ENCODE measurements at places on chromosomes 11 and 22.

GRCh38 chr11:104883342-104883741 lies 14.9 kb downstream of the CASP12 start:
- DNase-seq: no peak

DNA sequence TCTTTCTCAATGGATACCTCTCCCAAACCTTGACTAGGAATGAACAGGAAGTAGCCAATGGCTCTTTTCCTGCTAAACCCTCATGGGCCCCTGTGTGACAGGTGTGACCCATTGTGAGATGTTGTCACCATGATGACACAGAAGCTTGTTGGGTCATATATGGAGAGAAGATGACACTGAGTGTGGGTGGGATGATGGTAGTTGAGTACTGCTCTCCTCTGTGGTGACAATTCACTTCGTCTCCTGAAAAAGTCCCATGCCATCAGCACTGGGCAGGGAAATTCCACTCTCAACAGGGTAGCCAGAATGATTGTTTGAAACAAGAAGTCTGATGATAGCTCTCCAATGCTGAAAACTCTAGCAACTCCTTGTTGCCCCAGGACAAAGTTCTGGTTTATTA lies 94.0 kb upstream of the SEZ6L start:
- DNase-seq: no peak

DNA sequence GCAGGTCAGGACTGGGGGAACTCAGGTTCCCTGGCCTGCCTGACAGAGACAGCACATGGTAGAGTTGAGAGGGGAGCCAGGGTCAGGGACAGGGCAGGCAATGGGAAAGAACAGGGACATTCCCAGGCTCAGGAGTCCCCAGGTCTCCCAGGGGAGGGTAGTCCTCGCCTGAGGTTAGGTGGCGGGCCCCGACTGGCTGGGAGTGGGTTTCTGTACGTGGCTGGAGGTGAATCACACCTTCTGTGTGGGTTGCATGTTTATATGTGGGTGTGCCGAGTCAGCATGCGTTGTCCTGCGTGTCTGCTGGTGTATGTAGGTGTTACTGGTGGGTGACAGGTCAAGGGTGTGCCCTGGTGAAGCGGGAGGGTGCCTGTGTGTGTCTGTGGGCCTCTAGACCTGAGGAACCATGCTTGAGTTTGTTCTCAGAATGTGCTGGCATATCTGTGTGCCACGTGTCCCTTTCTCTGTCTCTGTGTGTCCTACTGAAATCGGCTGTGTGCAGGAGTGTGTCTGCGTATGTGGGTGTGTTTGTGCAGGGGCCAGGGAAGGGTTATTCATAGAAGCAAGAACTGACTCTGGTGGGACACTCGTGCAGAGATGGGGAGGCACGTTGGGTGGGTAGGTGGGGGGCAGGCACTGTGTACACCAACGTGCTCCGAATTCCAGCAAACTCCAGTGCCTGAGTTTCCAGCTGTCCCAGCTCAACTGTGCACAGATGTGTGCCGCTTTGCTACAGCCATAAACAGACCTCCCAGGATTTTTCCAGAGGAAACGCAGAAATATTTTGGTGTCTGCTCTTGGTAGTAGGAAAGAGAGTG lies 23.8 kb upstream of the OAF start:
- DNase-seq: no peak

DNA sequence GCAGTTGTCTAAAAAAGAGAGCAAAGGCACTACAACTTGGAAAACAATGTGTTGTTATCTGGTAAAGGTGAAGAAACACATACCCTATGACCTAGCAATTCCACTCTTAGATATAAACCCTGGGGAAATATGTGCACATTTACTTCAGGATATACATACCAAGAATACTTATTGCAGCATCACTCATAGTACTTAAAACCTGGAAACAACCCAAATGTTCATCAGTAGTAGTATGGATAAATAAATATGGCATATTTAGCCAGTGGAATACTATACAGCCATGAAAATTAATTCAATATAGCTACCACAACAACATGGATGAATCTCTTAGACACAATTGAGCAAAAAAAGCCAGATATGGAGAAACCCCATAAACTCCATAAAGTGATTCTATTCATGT lies 26.1 kb upstream of the MICAL2 start:
- no peak for DNase-seq

DNA sequence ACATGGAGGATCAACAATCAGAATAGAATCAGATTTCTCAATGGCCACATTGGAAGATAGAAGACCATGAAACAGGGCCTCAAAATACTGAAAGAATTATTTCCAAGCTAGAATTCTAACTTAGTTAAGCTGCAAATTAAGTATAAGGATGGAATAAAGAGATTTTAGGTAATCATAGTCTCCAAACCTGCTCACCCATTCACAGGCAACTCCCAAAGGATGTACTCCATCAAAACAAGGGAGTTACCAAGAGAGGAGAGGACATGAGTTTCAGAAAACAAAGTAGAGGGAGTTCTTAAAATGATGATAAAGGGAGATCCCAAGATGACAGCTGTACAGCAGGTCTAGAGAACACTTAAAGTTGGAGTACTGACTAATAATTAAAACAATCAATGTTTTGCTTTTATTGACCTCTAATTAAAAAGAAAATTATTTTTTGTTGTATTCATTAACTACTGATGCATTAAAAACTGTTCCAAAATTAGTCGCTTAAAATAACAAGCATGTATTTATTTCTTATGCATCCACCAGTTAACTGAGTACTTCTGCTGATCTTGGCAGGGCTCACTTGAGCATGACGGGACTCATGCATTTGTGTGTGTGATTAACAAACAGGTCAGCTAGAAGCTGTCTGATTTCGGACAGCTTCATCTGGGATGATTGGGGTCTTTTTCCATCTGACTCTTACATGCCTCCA lies 95.6 kb downstream of the CD44 start:
- DNase-seq: no peak

DNA sequence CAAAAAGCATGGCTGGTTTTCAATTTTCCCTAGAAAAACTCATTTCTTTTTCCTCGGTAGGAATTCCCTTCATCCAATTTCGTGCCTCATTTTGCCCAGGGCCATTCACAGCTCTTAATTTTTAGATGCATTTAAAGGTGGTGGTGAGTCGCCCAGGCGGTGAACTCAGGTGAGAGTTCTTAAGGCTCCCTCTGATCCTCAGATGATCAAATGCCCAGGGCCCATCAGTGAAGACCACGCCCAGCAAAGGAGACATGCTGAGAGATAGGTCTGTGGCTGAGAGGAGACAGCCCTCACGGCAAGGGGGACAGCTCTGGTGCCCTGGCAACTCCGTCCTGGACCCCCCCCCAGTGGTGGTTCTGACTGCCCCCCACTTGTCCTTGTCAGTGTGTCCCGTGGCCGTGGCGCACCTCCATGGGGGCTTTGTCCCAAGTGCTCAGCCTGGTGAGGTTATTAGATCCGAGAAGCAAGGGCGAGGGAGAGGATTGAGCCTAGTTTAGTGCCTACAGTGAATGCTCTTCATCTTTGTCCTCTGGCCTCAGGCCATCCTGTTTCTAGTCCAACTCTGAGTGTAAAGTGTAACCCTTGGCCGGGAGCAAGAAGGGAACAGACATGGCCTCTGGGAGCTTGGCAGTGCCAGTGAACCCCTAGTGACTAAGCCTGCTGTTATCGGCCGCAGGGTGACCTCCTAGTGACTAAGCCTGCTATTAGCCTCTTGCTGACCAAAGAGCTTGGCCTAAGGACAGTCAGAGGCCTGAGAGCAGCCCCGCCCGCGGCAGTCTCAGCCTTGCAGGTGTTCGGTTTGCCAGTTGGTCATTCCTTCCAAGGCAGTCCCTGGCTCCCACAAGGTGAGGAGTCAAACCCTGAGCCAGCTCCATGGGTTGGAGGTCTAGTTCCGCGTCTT lies 83.5 kb downstream of the CTTN start:
- DNase-seq: no peak

DNA sequence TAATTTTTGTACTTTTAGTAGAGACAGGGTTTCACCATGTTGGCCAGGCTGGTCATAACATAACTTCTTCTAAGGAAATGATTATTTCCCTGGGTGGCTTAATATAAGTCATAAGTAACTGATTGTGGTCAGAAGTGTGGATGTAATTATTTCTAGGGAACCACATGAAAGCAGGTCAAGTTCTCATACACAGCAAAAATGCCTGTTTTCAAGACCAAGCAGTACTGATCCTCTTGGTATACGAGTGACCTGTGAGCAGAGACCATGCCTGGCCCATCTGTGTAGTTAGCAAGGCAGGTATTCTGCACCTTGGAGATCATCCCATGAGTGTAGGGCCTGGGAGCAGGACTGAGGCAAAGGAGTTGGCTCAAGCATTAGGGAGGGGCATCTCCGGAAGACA lies 32.5 kb upstream of the NUCB2 start:
- DNase-seq: no peak

DNA sequence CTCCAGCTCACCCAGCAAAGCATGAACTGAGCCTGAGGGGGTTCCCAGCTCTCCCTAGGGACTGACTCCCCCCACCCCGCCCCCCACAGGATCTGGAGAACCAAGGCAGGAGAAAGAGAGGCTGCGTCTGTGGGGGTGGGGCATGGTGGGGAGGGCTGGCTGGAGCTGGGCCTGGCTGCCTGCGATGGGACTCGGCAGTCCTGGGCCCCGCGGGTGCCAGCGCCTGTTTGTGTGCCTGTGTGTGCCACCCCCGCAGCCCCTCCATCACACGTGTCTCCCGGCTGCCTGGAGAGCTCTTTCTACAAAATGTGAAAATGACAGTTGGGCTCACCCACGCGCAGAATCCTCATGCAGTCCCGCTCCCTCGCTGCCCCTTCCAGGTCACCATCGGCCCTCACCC lies 46.8 kb downstream of the CACNA1I start:
- DNase-seq: peak; percentile 34

DNA sequence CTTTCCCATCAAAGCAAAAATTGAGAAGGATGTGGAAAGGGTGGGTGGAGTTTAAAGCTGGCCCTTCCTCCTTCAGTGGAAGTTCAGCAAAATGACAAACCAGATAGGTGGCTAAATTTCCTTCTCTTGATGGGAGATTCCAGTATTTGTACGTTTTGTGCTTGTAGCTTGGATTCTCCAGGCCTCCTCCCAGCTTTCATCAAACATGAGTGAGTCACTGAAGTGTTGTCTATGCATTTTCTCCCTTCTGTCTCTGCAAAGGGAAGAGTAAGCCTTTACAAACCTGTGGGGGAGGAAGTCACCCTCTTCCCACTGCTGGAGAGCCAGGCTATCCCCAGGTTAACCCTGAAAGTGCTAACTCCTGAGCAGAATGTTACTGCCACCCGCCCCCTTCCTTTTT lies 6.4 kb downstream of the MARK2 start:
- no peak for DNase-seq

- peak; percentile 59 for DNase-seq
These were observed at the start of gene GAS2L1 for GRCh38 chr22:29306175-29306834. TSS of gene GAS2L1 (plus strand) at chr22:29306650. CDS start at chr22:29308106, 1,456 bp downstream.

DNA sequence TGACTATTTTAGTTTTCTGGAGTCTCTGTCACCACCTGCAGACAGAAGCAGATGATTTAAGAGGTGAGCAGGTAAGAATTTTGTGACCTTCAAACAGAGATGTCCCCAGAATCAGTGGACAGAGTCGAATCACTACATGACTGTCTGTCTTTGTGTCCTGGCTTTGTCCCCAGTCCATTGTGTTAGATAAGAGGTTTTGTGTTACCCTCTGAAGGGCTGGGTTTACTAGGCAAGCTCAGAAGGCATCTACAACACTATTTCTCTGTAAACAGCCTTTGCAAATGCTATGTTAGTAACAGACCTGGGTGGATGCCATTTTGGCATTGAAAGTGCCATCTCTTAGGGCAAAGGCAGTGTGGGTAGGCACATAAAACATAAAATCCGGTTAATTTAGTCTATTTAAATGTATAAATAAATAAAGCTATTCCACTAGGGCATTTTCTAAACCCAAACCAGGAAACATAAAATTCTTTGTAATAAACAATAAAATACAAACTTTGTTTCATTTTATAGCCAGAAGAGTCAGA lies 40.3 kb upstream of the CADM1 start:
- DNase-seq: no peak

GRCh38 chr11:83006877-83007330 lies 64.8 kb downstream of the RAB30 start:
- DNase-seq: no peak

- no peak for DNase-seq
These were observed 20.2 kb downstream of the NADSYN1 start for GRCh38 chr11:71472941-71473792.

Data from DND-41 (cell line).